Coronary artery (tissue), 2 donors: ENCODE measurements at places on chromosomes 13 and 19.

- no peak for DNase-seq
These were observed 14.1 kb upstream of the TNFSF9 start for GRCh38 chr19:6516659-6517291.

- DNase-seq, result no peak
These were observed 931.0 kb upstream of the MIR17HG start for GRCh38 chr13:90416519-90416918.

DNA sequence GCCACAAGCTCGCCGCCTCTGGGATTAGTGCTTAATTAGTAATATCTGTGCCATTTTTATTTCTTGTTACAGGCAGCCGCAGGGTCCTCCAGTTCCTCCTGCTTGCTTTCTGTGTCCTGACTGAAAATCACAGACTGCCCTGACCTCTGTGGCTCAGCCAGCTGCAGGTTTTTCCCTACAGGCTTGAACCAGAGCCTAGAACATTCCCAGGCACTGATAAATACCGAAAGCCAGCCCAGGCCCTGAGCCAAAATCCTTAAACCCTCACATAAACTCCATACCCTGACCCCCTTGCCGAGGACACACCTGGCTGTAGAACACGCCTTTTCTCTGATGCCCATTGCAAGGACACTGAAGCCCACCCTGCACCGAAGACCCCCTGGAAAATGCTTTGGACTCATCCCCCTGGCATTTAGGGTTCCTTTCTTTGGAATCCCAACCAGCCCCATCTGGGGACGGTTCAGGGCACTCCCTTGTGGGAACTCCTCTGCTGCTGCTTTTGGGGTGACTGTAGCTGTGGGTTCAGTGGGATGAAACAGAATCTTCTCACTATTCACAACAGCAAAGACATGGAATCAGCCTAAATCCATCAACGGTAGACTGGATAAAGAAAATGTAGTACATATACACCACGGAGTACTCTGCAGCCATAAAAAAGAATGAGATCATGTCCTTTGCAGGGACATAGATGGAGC, 15.5 kb downstream of the DPP9 start:
- no peak for DNase-seq

- DNase-seq, result no peak
These were observed 4.2 kb downstream of the NCLN start for GRCh38 chr19:3189702-3190469.

DNA sequence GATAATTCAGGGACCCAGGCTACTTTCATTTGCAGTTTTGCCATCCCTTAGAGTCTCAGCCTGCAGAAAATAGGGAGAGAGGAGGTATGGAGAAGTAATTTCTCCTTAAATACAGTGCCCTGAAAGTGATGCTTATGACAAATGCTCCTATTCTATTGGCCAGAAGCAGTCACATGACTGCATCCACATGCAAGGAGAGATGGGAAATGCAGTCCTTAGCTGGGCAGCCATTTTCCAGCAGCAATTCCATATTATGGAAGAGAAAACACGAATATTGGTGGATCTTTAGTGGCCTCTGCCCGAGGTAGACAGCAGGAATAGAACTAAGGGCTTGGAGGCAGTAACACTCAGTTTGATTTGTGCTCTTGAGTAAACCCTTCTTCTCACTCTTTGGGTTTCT, 39.4 kb downstream of the VAV1 start:
- no peak for DNase-seq

- DNase-seq, result no peak
These were observed 206.9 kb upstream of the ZNF536 start for GRCh38 chr19:30165228-30165813.

DNA sequence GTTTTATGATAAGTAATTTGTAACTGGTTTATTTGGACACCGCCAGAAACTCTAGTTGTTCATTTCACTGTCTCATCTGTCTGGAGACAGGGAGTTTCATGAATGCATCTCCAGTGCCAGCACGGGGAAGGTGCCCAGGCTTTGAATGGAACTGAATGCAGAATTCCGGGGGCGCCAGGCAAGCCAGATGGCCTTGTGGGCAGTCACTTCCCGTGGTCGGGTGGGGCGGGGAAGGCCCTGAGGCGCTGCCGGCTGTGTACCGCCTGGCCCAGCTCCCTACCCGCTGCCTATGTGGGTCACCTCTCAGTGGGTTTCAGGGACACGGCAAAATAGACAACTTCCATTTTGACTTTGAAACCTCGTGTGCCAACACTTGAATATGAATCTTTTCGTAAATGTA, 28.8 kb upstream of the MCF2L start:
- DNase-seq, result no peak

GRCh38 chr19:4036576-4037300, 29.2 kb downstream of the PIAS4 start:
- DNase-seq, result no peak

- DNase-seq, result no peak
These were observed 21.1 kb downstream of the SYDE1 start for GRCh38 chr19:15128162-15128770.

DNA sequence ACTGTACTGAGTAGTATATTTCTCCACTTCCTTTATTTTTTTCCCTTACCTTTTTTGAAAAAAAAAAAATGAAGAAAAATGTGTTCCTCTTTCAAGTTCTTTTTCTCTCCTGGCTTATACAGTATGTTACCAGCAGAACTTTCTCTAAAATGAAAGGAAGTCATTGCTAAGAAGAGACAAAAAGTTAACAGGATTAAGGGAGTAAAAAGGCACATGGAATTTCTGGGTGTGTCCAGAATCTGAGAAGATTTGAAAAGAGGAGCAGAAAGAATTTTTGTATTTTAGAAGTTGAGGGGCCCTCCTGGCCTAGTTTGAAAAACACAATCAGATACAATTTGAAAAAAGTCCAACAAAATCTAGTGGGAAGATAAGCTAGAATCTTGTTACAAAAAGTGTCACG, 21.0 kb upstream of the TRIM13 start:
- no peak for DNase-seq

DNA sequence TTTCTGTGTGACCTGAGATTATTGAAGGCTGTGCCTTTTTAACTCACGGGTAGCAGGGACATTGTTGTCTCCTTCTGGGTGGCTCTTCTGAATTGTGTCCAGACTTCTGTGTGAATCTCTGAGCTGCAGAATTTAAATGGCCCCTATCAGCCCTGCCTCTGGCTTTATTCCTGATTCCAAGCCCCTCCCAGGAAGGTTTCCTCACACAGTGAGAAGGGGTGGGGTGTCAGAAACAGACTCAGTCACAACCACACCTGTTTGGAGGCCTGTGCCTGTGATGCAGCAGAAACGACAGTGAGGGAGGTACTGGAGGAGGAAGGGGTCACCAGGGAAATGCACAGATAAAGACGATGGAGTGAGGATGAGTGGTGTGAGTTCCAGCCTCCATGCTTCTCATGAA, at the start of gene CLC:
Gene CLC, minus strand, starts transcription at position 139 of the 400 bp plus-strand sequence. Its CDS starts 77 bp downstream, at position 62.
- no peak for DNase-seq

DNA sequence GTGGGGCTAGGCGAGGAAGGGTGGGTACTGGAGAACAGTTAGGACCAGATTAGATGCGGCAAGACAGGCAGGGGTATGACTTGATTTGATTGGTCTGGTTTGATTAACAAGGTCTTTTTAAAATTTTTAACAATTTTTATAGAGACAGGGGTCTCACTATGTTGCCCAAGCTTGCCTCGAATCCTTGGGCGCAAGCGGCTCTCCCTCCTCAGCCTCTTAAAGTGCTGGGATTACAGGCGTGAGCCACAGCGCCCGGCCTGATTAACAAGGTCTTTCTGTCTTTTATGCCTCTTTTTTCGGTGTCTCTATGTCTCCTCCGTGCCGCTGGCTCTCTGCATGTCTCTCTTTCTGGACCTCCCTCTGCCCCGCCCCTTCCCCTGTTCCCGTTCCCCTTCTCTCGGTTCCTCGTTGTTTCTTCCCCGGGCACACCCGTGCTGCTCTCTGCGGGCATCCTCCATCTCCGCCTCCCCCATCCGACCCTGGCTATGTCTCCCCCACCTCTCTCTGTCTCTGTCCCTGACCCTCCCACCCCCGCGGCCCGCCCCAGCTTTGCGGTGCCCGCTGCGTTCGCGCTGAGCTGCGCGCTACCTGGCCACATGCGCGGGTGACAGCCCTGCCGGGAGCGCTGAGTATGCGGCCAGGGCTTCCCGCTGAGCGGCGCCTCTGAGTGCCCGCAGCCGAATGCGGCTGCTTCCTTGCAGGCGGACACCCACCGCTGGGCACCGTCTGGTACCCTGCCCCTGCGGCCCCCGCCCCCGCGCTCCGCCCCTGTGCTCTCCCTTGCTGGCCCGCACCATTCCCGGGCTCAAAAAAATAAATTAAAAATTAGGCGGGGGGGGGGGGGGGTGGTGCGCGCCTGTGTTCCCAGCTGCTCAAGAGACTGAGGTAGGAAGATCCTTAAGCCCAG, 8.1 kb upstream of the SDHAF1 start:
- no peak for DNase-seq

DNA sequence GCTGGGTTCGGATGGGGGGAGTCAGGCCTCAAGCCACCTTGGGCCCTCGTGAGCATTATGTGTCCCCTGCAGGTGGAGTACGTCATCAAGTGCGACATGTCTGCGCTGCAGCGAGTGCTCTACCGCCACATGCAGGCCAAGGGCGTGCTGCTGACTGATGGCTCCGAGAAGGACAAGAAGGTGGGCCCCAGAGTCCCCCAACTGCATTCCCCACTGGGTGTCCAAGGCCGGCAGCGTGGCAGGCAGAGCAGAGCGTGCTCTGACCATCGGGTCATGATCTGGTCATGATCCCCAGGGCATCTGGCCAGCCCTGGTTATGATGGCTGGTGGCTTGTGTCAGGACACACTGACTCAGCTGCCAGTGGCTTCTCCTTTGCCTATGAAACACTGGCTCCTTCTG, 63.4 kb downstream of the SMARCA4 start:
- DNase-seq, result no peak

DNA sequence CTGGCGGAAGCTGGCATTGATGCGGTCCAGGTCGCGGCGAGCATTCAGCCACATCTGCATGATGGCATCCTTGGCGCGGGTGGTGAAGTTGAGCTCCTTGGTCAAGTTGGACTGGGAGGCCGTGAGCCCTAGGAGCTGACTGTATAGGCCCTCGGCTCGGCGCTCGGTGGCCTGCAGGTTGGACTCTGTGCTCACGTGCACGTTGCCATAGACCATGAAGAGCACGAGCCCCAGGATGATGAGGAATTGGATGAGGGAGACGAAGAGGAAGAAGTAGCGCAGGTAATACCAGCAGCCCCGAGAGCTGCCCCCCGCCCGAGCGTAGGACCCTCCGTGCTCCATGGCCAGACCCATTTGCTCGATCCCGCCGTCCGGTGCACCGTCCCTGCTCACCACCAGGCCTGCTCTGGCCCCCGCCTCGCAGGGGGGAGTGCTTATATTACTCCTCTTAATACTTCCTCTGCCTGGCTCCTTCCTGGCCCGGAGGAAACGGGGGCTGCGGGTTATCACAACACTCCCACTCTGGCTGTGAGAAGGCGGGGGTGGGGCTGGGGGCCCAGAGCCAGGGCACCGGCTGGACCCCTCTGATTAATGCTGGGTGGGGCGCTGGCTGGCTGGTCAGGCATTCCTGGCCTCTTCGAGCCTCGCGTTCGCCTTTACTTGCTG, at the start of gene PLVAP:
Gene PLVAP, minus strand, starts transcription at position 408 of the 666 bp plus-strand sequence. Its CDS starts 54 bp downstream, at position 354.
- DNase-seq, result no peak

DNA sequence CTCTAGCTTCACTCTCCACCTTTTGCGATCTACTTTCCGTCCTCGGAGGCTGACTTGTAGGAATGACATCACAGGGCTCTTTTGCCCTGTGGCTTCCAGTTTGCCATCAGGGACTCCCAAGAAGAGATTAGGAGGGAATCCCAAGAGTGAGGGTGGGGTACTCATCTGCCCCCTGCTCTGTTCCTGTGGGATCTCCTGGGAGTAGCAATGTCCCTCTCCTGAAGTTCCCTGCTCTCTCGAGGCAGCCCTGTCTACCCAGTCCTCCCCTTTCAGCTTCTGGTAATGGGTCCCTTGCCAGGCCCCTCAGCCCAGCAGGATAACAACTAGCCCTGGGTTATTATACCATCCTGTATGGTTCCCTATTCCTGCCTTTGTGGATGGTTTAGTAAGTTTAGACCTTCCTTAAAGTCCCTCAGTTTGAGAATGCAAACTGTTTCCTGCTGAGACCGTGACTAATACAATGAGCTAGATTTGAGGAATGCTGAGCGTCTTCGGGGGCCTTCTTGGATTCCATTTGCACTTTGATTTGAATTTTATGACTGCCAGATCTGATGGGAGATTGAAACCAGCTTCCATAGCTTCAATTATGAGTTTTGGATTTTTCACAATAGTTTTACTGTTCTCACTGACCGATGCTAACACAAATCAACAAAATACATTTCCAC, 73.7 kb upstream of the IPO5 start:
- DNase-seq, result no peak

DNA sequence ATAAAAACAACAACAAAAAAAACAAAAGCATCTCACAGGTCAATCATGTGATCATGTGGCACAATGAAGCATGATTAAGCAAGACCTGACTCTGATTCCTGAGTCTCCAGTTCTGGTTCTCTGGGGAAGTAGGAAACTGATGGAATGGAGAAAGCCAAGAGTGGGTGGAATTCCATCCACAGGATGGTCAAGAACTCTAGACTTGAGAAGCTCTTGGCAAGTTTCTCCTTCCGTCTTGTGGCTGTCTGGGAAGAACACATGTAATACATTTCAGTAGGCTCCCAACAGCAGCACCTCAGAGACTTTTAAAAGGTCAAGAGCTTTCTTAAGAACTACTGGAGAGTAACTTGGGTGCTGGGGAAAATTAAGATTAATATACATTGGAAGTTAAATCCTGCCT, 78.6 kb upstream of the TSHZ3 start:
- DNase-seq, result no peak
